ENCODE measurements at places on chromosomes 1 and 21.

DNA sequence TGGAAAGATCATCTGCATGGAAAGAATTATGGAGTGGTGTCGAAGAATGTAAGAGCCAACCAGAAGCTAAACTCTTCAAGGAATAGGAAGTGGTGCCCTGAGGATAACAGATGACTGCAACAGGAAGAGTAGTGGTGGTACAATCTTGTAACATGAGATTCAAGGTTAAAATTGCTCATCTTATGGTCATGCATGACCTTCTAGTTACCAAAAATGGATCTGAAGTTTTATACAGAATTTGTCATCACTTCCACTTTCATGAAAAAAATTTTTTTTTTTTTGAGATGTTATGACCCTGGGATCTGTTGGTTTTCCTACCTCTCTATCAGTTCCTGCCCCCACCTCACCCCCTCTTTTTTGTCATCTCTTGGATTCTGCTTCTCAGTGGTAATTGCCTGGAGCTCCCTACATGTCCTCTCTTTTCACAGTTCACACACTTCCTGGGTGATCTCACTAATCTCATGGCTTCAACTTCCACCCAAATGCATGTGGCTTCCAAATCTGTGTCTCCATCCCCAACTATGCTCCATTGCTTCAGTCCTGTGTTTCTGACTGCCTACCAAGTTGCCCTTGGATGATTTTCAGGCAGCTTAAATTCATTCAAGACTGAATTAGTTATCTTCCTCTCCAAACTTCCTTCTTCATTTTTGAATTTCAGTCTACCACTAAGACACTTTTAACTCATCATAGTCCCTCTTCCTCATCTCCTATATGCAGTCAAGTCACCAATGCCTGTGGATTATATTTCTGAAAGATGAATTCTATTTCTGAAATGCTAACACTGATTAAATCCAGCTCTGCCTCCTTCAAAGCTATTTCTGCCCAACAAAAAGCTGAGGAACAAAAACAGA lies 48.4 kb downstream of the SLAMF6 start:
- DNase-seq, result no peak

DNA sequence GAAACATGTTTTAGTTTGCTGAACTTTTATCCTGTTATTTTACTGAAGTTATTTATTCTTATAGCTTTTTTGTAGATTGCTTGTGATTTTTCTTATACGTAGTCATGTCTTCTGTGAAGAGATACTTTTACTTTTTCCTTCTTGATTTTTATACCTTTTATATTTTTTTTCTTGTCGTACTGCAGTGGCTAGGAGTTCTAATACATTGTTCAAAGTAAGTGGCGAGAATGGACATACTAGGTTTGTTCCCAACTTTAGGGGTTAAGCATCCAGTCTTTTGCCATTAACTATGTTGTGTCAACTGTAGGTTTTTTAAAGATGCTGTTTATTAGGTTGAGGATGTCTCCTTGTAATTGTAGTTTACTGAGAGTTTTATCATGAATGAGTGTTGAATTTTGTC lies 36.3 kb downstream of the MAN1A2 start:
- no peak for DNase-seq

- DNase-seq, result no peak
Observed at GRCh38 chr1:60963167-60963940, 119.0 kb upstream of the NFIA start.

GRCh38 chr1:214472364-214472763 lies 79.0 kb downstream of the PTPN14 start:
- DNase-seq, result no peak

DNA sequence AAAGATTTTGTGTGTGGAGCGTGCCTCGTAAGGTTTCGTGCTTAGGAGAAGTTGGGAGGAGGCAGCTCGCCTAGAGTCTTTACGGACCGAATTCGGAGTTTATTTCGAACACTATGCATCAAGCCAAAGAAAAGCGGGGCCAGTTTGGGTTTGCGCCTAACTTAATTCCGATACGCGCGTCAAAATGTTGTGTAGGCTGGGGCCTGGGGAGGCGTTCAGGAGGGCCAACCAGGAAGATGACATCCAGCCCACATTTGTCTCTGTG lies 6.4 kb downstream of the FOXD2 start:
- DNase-seq, result no peak
